Trophoblast cell (in vitro differentiated cells and primary cell): ENCODE measurements at places on chromosomes 1 and 21.

DNA sequence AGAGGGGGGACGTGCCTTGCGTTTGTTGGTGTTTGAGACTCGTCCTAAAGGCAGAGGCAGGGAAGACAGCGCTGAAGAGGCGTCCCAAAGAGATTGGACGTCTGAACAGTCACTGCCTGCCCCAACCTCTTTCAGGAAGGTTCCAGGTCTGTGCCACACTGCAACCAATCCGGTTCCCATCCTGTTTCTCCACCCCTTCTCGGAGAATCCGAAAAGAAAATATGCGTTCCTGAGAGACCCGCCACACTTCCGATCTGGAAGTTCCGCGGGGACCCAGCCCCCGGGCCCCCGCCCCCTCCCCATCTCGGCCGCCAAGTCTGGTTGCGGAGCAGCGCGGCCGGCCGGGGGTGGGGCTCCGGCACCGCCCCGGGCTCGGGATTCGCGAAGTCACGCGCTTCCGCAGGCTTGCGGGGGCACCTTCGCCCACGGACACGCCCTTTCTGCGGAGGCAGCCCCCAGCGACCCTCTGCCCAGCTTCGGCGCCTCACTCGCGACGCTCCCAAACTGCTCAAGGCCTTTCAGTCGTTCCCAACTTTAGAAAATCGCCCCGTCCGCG is 124.5 kb upstream of the DPYD start:
- no peak for DNase-seq

DNA sequence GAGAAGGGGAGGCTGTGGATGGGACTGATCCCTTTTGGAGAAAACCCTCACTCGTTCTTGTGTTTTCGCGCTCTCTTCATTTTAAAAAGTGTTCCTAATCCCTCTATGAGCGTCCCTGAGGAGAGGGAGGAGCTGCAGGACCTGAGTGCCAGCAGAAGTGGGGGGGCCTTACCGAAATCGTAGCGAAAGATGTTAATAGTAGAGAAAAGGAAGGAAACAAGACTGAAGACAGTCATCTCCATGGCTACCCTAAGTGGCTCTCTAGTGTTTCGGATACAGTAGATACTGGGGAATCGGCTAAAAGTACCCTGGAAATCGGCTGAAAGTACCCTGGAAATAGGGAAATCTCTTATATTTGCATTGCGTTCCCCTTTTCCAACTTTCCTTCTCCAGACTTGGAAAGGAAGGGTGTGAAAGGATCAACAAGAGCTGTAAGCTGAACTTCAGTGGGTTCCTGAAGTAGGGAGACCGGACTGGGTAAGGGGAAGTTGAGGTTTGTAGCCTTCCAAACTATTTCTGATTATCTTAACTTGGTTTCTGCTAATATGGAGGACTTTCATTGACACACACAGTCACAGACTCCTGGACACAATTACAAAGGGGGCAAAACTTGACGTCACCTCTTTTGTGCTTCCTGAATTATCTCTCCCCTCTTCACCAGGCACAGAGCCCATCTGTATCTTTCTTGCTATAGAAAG is 486 bp upstream of the DSTYK start:
- DNase-seq, result no peak

DNA sequence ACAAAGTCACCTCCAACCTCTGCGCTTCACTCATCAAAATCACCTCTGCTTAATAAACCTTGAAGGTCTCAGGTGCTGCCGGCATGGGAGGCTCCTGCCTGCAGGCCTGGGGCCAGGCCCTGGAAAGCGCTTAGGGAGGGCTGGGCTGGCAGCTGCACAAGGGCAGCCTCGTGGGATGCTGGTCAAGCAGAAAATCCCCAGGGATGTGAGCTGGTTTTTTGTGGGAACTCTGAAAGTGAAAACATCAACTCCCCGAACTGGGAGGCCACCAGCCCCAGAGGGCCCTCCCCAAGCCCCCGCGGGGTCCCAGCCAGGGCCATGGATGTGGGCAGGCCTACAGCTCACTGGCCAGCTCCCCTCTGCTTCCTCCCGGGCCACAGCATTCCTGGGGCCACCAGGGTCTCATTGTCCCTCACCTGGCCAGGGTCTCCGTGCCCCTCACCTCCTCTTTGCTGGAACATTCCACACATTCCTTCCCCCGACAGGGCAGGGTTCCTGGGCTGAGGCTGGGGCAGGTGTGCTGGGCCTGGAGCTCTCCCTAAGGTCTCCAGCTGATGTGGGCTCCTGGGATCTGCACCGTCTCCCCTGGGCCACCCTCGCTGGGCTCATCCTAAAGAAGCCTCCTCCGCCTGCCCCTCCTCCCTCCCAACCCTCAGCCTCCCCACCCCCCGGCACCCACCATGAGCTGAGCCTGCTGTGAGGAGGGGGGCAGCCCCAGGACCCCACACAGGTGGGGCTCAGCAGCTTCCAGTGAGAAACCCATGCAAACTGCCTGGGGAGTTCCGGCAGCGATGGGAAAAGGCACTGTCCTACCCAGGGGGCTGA is 36.0 kb upstream of the POFUT2 start:
- no peak for DNase-seq

- peak; percentile 84 for DNase-seq
These were observed 9.6 kb downstream of the UQCRHL start for GRCh38 chr1:15797614-15798390.

GRCh38 chr1:832136-832535 is 91.6 kb upstream of the SAMD11 start:
- DNase-seq, result no peak

GRCh38 chr1:52156460-52156859 is 14.6 kb downstream of the ZFYVE9 start:
- DNase-seq, result no peak

- no peak for DNase-seq
These were observed 63.3 kb upstream of the ATP2B4 start for GRCh38 chr1:203563291-203563690.
